ENCODE measurements at places on chromosomes 12 and 14.

- no peak for DNase-seq
These were observed 64.4 kb upstream of the PTHLH start for GRCh38 chr12:28036940-28037339.

GRCh38 chr12:92619730-92620684 lies 82.8 kb upstream of the PLEKHG7 start:
- no peak for DNase-seq

- no peak for DNase-seq
These were observed 13.6 kb upstream of the TPCN1 start for GRCh38 chr12:113207613-113208040.

- DNase-seq, result no peak
These were observed 370.7 kb downstream of the TMTC2 start for GRCh38 chr12:83057436-83057835.

All from T follicular helper cell (primary cell).